ENCODE measurements at places on chromosomes 1 and 21.

DNA sequence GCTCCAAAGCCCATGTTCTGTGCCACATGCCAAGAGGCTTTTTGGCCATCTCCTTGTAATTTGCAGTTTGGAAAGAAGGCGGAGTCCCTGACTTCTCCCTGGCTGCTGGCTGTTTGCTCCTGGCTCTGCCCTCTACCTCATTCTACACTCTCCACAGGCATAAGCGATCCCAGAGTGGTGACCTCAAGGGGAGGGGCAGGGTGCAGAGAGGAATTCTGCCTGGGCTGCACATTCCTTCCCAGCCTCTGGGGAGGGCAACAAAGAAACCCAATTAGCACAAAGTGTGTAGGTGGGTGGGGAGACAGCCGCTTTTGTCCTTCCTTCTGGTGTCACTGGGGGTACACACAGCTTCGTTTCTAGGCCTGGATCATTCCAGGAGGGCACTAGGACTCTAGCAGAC, 95.3 kb downstream of the HIVEP3 start:
- DNase-seq: no peak

- DNase-seq: no peak
Observed at GRCh38 chr1:156420205-156421061, 51.4 kb downstream of the RHBG start.

DNA sequence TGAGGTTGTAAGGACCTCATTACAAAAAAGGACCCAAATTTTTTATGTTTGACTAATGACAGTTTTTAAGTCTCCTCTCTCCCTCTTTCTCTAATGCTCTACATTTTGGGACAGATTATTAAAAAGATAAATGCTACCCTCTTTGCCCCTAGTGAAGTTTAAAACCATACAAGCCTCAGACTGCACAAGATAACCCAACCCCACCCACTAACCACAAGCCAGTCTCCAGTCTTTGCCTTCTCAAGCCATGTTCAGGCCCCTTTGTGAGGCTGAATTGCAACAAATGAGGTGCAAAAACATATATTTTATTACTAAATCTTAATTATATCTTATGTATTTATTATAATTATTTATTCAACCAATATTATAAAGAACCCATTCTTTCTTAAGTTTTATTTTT, 597.2 kb upstream of the BRINP3 start:
- no peak for DNase-seq

- DNase-seq: no peak
Observed at GRCh38 chr1:204961765-204962419, 81.1 kb upstream of the CNTN2 start.

DNA sequence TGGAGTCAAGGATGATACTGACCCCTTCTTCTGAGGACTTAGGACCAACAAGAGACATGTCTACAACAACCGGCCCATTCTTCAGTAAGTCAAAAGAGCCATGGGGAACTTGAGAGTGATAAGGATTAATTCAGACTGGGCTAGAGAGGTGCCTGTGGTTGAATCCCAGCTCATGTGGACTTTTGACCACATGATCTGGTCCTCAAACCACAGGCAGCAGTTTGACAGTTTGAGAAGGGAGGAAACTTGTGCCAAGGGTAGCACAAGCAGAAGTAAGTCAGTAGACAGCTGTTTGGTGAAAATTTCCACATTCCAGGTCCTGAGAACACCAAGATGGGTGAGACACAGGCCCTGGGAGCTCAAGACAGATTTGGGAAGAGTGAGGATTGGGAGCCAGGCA, 19.8 kb downstream of the SH3BP5L start:
- DNase-seq: peak; percentile 55

DNA sequence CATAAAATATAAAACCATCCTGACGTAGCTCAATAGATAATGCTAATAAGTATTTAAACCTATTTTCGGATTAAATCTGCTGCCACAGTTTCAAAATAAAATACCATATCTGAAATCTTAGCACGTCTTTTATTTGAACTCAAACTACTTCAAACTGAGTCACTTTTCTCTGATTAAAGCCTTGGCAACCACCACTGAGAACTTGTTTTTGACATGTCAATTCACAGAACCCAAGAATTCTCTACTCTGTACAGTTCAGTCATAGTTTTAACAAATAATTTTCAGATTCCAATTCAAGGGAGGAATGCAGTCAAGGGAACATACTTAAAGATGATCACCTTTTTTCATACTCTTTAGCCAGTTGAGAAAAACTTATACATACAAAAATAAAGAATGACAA, 643.2 kb downstream of the KCNT2 start:
- no peak for DNase-seq

DNA sequence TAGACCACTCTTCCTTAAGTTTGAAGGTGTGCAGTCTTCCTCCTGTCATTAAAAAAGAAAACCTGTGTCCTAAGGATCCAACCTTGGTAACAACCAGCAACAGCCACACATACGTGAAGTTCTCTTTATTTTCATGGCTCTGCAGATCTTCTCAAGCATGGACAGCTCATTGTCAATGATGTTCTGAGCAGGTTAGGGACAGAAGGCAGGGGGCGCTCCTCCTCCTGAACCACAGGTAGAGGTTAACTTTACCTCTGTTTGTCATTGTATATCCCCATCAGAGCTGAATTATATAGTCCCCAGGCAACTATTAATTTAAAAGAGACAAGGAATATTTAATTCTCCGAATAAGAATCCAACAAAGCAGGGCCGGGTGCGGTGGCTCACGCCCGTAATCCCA, 52.5 kb upstream of the CR2 start:
- no peak for DNase-seq

- DNase-seq: no peak
Observed at GRCh38 chr1:6490181-6491080, 1.0 kb downstream of the PLEKHG5 start.

All from GDM1 (cell line).